Right renal cortex interstitium (tissue), 3 donors: ENCODE measurements at places on chromosomes 12 and 14. TPM values are rescaled to one million over a fixed set of nuclear protein-coding genes. Genes with fewer than 3 reads are reported as not detected.

DNA sequence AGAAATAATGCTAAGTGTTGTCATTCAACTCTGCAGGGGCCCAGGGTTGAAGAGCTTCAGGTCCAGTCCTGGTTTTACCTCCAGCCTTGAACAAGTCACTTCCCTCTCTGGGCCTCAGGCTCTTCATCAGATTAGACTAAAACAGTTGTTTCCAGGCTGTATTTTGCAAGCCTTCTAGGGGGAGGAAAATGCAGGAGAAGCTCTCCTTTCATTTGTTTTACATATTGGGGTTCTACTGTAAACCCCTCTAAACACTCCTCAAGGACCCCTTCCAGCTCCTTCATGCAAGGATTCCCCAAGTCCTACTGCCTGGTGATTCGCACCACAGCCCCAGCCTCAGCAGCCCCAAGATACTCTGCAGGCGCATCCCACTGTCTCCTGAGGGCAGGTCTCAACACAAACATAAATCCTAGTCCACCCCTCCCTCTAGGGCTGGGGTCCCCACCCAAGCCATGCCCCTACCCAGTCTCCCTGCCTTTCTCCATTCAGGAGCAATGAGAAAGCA, 2.7 kb downstream of the SDR9C7 start:
- peak; percentile 36 for DNase-seq

DNA sequence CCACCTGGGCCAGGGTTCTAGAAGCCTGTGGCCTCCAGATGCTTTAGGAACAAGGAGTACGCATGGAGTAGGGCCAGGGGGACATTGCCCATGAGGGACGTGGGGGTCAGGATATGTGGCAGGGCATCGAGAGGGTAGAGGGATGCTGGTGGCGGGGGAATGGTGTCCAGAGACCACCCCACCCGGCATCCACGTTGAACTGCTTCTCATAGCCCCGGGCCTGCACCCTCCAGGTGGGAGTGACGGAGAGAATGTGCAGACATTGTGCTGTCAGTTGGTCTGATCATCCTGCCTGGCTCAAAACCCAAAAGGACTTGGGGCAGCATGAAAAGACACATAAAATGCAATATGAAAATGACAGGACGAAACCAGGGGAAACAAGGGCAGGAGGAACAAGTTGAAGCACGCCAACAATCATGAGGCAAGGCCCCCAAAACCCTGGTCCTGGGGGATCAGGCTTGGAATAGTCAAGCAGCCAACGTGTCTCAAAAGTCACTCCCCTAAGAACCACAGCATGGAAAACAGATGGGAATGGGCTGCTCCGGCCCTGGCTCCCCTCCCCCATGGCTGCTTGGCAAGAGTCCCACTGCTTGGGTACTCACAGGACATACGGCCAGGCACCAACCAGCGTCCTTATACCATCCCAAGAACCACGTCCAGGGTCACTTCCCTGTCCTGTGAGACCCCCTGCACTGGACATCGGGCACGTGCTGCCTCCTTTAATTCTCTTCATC, 117.9 kb downstream of the DICER1 start:
- no peak for DNase-seq

The NEUROD4 gene
- polyA plus RNA-seq: not detected

The CNTN1 gene
- 51.0 TPM for polyA plus RNA-seq

- no peak for DNase-seq
Measured at GRCh38 chr14:97266653-97267052, 469.5 kb downstream of the VRK1 start.

The ACOT4 gene
- 2.9 TPM for polyA plus RNA-seq

The TMEM63C gene
- 2.1 TPM for polyA plus RNA-seq

- DNase-seq: no peak
Measured at GRCh38 chr12:116765271-116765670, 27.2 kb downstream of the RNFT2 start.

The NELL2 gene
- 26.5 TPM for polyA plus RNA-seq

DNA sequence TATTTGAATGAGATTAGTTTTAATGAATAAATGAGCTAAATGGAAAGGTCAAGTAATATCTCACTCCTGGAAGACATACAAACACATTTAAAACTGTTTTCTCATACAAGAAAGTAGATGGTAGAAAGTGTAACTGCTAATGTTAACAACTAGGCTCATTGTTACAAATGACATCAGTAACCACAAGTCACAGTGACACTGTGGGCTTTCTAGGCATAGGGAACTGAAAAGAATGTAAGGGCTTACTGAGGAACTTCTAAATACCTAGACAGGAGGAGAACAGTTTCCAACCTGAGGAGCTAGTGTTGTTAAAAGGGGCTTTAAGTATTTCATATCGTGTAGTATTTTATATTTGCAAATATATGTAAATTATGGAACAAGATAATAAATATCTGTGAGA, 17.5 kb upstream of the ERGIC2 start:
- no peak for DNase-seq

DNA sequence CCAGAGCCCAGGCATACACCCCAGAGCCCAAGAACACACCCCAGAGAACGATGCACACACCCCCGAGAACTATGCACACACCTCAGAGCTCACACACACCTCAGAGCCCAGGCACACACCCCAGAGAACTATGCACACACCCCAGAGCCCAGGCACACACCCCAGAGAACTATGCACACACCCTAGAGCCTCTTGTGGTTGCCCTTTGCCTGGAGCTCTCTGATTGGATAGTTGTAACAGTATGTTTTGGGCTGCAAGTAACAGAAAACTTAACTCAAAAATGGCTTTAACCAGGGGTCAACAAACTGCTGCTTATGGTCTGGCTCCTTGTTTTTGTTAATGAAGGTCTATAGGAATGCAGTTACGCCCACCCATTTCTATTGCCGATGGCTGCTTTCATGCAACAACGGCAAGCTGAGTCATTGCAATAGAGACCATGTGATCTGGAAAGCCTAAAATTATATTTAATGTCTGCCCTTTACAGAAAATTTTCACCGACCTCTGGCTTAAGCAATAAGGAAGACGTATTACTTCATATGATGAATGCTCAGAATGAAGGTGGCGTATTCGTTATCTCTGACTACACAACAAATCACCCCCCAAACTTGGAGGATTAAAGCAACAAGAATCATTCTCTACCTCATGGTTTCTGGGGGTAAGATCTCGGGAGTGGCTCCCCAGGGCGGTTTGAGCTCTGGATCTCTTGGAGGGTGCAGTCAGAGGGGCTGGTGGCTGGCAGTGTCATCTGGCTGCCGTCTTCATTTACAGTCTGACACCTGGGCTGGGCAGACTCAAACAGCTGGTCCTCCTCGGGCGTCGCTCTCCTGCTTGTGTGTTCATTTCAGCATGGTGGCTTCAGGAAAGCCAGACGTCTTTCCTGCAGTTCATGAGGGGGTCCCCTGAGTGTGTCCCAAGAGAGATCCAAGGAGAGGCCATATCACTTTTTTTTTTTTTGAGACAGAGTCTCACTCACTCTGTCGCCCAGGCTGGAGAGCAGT, 66.3 kb upstream of the NCOR2 start:
- no peak for DNase-seq

The ERBB3 gene
- 72.3 TPM for polyA plus RNA-seq

GRCh38 chr12:32399370-32400113, at the start of gene FGD4:
Gene FGD4 (plus strand): TSS chr12:32399558.
- DNase-seq: peak; percentile 52

- DNase-seq: no peak
Measured at GRCh38 chr12:121845701-121846100, 13.0 kb downstream of the HPD start.

The ADGRD1 gene
- polyA plus RNA-seq: 12.5 TPM

GRCh38 chr14:83867566-83868225, 1662.2 kb upstream of the FLRT2 start:
- DNase-seq: no peak

DNA sequence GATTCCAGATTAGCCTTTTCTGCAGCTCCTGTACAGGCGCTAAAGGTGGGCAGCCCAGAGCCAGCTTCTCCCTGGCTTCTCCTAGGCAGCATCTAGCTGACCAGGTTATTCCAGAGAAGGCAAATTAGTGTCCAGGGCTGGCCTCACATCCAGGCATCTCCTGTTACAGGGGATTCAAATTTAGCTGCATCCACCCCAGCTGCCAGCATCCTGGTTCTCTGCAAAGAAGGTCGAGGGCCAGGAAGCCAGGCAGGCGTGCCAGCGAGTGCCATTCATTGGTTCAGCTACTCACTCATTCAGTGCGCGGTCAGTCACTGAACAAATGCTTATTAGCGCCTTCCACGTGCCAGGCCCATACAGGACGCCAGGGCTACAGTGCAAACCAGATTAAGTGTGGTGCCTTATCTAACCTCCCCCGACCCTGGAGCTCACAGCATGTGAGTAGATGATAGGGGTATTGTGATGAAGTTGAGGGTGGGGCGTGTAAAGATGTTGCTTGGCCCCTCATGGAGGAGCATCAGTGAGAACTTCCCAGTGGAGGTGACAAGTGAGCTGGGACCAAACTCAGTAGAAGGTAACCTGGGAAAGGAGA, 15.7 kb upstream of the FAM222A start:
- no peak for DNase-seq

GRCh38 chr14:24179294-24179960, 7.5 kb downstream of the REC8 start:
- DNase-seq: no peak

- no peak for DNase-seq
Measured at GRCh38 chr14:68248481-68249255, 429.1 kb downstream of the RAD51B start.

DNA sequence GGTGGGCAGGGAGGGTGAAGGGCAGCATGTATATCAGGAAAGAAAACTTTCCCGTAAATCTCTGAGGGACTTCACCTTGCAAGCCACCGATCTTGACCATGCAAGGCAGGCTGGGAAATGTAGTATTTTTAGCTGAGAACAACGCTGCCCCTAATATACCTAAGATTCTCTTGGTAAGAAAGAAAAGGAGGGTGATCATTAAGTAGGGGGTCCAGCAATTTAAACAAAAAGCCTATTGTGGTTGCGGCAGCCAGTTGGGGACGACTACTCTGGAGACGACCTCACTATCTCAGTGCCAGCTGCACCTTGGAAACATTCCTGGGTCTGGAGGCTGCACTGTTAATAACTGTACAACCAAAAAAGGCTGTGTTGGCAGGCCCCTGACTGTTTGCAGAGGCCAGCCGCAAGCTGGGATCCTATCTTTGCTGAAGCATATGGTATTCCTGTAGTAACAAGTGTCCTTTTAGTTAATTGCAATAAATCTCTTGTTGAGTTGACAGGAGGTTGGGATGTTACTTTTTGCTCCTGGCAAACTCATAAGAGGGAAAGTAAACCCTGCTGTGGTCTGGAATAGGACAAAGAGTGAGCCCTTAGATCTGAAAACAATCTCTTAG, 6.4 kb downstream of the APOLD1 start:
- DNase-seq: no peak

GRCh38 chr12:129604506-129604905, 299.3 kb downstream of the TMEM132D start:
- DNase-seq: no peak

GRCh38 chr14:94117856-94118255, 7.3 kb downstream of the IFI27 start:
- no peak for DNase-seq

GRCh38 chr12:21539797-21540196, 13.7 kb downstream of the SPX start:
- no peak for DNase-seq

- no peak for DNase-seq
Measured at GRCh38 chr14:53390008-53390407, 236.9 kb upstream of the DDHD1 start.

The DIO2 gene
- 0.26 TPM for polyA plus RNA-seq

The PLA2G1B gene
- polyA plus RNA-seq: 0.31 TPM

DNA sequence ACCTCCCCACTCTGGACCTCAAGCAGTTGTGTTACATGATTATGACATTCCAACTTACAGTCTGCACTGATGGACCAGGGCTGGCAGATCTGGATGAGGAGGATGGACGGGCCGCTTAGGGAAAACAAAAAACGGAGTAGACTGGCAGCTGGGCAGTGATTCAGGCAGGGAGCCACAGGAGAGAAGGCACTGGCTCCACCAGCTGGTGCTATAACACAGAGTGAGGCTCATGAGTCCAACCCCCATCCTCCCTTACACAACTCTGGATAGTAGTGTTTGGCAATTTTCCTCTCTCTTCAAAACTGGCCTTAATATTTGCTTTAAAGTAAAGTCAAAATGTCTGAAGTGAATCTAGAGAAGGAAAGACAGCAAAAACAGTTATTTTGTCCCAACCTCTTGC, 9.7 kb upstream of the RIC8B start:
- DNase-seq: no peak

GRCh38 chr12:113207613-113208040, 13.6 kb upstream of the TPCN1 start:
- DNase-seq: no peak

- no peak for DNase-seq
Measured at GRCh38 chr12:109240365-109240764, 68.7 kb downstream of the FOXN4 start.
